ENCODE measurements at places on chromosomes 2 and 18. TPM values are rescaled to one million over a fixed set of nuclear protein-coding genes. Genes with fewer than 3 reads are reported as not detected.

GRCh38 chr2:213237251-213237650, 47.0 kb upstream of the SPAG16 start:
- DNase-seq = no peak

DNA sequence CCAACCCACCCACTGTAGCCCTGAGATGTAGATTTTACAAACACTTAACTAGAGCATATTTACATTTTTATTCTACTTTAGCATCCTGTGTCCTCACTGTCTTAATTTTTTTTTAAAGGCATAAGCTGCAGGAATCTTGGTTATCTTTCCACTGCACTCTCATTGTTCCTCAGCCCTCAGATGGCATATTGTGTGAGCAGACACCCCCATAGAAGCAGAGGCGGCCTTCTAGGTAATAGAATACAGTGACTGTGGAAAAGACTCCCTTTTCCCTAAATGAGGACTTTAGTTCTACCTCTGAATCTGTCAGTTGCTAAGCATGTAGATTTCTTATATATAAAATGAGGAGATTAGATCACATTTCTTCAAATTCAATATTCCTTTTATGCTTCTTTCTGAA, 543.5 kb upstream of the SPHKAP start:
- DNase-seq = no peak

DNA sequence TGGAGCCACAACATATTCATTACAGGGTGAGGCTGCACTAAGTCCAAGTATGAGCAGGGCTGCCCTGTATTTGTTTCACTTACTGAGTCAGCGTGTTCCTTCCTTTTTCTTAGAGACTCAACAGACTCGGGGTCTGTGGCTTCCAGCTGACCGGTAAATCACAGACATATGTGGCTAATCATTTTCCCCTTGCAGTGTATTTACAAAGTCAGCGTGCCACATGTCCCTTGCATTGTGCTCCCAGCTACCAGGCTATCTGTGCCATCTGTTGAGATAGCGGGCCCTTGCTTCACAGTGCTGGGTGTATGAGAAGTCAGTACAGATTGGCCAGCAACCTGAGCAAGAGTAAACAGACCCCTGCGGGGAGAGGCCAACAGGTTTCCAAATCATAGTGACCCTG, 254.3 kb downstream of the LRRTM1 start:
- DNase-seq = no peak

GRCh38 chr18:10370716-10371115, 83.7 kb upstream of the APCDD1 start:
- DNase-seq = no peak

DNA sequence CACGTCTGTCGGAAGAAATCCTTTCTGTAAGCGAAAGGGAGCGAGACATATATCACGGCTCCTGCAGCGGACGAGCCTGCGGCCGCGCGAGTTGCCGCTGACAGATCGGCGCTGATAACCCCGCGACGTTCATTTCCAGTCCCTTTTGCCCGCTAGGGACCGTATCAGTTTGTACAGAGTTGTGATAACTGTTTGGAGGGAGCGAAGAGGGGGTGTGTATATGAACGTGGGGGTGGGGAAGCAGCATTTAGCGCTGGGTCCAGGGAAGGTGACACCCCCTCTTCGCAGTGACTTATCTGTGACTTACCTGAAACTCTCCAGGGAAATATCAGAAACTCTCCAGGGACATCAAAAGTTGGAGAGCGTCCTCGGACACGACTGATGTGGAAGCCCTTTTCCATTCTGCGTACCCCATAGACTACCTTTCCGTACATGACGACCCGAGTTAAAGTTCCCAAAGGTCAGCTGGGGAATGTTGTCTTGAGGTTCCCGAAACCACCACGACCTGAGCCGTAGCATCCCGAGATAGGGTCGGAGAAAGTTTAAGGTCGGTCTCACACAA, 948 bp upstream of the GATA6 start:
- DNase-seq = peak; percentile 82

DNA sequence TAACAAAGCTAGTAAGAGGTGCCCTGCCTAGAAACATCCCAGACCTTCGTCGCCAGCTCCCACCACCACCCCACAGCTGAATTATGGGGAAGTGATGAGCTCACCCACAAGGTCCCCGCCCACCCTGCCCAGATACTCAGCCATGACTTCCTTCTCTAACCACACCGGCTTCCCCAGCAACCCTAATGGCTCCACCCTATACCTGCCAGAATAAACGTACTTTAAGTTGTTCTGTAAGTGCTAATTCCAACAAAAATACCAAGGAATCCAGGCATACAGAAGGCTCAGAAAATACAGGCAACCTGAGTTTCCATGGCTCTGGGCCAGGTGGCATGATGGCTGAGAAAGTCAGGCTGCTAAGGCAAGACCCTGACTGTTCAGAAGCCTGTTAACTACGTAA, 39.1 kb downstream of the TMEM163 start:
- no peak for DNase-seq

GRCh38 chr2:20560011-20560410, 90.9 kb downstream of the HS1BP3 start:
- no peak for DNase-seq

DNA sequence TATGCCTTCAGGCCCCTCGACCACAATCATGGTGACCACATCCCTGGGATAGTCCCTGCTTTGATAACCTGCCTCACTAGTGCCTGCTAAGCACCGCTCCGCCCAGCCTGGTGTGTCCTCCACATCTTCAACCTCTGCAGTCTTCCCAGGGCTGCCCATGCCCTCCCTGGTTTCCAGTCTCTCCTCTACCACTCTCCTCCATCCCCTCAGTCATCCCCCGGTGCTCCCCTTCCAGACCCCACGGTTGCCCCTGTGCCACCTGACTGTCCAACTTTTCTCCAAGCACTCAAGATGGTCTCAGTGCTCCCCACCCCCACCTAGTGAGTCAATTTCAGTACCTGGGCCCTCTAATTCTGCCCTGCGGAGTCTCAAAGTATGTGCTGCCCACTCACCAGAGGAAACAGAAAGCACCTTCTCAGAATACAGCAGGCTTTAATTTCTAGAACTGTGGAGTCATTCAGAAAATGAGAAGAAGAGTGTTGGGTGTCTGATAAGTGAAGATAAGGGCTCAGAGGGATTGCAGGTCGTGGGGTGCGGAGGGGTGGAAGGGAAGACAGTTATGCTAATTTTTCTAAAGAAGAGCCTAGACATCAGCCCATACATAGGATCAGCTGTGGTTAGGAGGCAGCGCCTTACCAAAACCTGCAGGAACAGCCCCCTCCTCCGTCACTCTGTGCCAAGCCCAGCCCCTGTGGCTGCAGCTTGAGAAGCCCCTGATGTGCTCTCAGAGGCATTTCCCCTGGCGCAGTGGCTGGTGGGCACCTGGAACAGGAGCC, 53.6 kb upstream of the CAB39 start:
- no peak for DNase-seq

DNA sequence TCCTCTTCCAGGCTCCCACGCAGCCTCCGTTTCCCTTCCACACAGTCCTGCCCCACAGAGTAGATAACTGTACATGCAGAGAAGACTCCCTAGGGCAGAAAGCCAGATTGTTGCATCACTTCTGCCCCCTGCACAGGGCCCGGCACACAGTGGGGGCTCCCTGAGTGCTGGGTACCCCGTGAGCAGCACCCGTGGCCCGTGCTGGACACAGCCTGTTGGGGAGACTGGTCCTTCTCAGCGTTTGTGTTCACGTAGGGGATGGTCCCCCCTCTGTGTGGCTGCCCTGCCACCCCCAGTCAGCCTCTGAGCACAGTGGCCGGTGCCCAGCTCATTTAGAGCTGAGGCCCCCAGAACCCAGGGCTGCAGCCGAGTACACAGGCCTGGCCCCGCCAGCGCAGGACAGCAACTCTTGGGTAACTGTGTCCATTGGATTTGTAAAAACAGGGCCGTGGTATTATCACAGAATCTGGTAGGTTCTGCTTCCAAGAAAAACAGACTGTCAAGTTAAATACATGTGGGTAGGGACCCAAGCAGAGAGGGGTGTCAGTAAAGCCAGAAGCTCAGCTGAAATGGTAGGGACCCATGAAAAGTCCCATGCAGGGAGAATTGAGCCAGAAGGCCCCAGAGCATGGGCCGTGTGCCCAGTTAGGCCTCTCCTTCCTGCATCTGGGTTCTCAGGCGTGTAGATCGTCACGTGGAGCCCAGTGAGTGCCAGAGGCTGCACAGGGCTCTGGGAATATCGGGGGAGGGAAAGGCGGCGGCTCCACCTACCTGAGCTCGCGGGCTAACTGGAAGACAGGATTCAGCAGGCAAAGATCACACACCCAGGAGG, 257.3 kb downstream of the ATAD2B start:
- DNase-seq = no peak

DNA sequence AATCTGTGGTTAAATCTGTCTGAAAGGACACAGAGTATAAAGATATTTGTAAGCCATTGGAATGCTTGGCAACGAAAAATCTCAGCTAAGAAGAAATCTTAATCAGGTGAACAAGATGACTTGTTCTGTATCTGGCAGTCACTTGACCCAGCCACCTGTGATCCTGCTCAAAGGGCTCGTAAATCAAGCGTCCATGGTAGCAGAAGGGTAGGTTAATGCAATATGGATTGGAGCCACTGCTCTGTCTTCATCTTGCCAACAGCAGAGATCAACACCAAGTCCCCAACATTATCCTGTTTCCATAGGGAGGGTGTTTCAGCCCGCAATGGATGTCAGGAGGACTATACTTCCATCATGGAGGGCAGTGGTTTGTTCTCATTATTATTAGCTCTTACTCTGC, 378.4 kb downstream of the CDH7 start:
- no peak for DNase-seq

GRCh38 chr2:69798909-69799526, 30.4 kb upstream of the GMCL1 start:
- DNase-seq = peak; percentile 63

DNA sequence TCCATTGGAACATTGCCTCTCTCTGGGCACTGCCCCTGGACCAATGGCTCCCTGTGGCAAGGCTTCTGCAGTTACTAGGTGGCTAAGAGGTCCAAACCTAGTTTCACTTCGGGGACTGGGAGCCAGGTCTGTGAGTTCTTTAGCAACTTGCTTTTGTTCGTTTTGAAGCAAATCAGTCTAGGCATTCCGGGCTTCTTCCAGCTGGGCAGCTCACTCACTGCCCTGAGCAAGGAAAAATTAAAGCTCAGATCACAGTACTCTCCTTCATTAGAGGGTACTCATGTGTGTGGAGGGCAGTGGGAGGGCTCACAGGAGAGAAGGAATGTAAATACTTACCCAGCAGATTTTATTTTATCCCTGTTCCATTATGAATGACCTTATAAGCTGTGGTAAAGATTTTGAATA, 80.3 kb downstream of the SPP2 start:
- no peak for DNase-seq

GRCh38 chr2:151878655-151879563, 50.7 kb upstream of the ARL5A start:
- peak; percentile 21 for DNase-seq

DNA sequence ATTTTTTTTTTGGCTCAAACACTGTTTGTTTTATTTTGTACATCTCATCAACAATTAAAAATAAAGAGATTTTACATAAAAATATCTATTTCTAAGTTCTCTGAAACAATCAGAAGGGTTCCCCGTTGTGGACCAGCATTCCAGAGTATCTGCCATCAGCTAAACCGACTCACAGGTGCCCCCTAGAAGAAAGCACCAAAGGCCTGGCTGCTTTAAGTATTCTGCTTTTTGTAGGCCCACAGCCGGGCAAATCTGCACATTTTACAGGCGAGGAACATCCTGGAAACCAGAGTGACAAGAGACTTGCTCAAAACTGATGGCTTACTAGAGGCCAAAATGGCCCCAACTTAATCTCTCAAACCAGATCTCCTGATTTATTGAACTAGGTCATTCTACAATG, 82.2 kb upstream of the SETBP1 start:
- DNase-seq = no peak

DNA sequence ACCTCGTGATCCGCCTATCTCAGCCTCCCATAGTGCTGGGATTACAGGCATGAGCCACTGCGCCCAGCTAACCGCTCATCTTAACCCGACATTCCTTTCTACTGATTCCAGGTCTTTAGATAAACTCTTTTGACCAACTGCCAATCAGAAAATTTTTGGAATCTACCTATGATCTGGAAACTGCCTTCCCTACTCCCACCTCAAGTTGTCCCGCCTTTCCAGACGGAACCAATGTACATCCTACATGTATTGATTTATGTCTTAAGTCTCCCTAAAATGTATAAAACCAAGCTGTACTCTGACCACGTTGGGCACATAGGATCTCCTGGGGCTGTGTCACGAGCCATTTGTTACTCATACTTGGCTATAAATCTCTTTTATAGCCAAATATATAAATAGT, 3.2 kb upstream of the NEU2 start:
- no peak for DNase-seq

- no peak for DNase-seq
Measured at GRCh38 chr2:160144280-160144990, 55.6 kb downstream of the ITGB6 start.

- no peak for DNase-seq
Measured at GRCh38 chr2:120589771-120590608, 145.7 kb upstream of the GLI2 start.

DNA sequence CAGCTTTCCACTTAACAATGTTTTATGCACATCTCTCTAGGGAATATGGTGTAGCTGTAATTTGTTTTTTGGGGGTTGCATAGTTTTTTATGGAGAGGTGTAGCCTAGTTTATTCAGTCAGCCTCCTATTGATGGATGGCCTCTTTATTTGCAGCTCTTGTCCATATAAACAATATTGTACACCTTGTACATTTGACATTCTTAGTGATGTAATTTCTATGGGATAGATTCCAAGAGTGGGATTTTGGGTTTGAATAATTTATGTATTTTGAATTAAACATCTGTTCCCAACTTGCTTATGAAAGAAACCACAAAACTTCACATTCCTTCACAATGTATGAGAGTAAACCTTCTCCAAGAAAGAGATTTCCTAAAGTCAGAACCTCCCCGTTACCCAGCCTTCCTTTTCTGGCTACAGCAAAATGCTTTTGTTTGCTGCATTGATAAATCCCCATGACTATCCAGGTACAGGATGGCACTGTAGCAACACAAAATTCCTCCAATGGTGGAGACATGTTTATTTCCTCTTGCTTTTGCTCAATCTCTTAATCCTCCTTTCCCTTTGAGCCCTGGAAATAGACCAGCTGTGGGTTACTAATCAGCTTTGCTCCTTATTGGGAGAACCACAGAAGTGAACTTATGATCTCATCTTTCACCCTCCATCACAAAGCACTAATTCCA, 58.4 kb upstream of the GALR1 start:
- DNase-seq = no peak

GRCh38 chr18:32803568-32803967, 30.7 kb upstream of the KLHL14 start:
- DNase-seq = no peak

- no peak for DNase-seq
Measured at GRCh38 chr2:241148239-241148638, 1.0 kb downstream of the PASK start.

The POU3F3 gene
- not detected for total RNA-seq

The DUSP19 gene
- 3.6 TPM for total RNA-seq

The ZC3H8 gene
- total RNA-seq = 19.9 TPM

The MPP4 gene
- 0.37 TPM for total RNA-seq

The CYP27A1 gene
- total RNA-seq = 26.8 TPM

The CSRNP3 gene
- total RNA-seq = 1.2 TPM

The M1AP gene
- not detected for total RNA-seq

The CCDC178 gene
- total RNA-seq = not detected
